Lower leg skin (tissue), 4 donors: ENCODE measurements at places on chromosomes 2 and 18.
A peak's percentile ranks its signal among the peaks of the same experiment; 100 is the strongest.

DNA sequence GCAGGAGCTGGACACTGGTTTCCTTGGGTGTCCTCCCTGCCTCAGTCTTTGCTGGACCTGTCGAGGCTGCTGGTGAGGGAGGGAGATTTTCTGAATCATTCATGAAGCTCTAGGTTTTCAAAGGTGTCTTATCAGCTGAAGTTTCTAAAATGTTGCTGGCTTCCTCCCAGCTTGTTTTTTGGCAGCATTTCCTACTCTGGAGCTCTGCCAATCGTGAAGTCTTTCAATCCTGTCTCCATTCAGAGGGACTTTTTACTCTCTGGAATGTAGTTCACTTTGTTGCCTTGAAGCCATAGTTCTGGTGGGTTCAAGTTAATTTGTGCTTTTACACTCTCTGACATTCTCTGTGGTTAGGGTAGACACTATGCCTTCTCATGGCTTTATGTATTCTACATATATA is 23.9 kb downstream of the SNTG2 start:
- no peak for DNase-seq

GRCh38 chr2:232871835-232872736 is 2.0 kb downstream of the SNORC start:
- peak; percentile 85 for DNase-seq

DNA sequence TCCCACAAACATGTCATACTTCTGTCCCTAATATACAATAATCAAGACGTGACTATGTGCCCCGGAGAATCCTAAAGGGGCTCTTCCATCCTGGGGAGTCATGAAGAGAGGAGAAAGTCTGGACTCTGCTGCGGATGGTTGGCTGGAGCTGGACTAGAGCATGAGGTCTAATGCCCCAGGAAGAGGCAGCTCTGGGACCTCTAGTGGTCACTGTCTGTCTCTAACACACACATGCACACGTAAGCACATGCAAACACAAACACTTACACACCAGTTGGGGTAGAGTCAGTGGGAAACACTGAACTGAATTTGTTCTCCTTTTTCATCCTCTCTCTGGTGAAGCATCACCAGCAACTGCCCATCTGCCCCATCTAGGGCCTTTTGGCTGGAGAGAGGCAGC is 271.6 kb downstream of the TDRD15 start:
- no peak for DNase-seq

GRCh38 chr2:27890146-27890923 is at the start of the genes BABAM2 and RBKS:
Gene BABAM2 (plus strand): TSS chr2:27890729. CDS start chr2:27894557, 3,828 bp downstream.
Gene RBKS (minus strand): TSS chr2:27890387. CDS start chr2:27890345, 42 bp downstream.
- peak; percentile 77 for DNase-seq

DNA sequence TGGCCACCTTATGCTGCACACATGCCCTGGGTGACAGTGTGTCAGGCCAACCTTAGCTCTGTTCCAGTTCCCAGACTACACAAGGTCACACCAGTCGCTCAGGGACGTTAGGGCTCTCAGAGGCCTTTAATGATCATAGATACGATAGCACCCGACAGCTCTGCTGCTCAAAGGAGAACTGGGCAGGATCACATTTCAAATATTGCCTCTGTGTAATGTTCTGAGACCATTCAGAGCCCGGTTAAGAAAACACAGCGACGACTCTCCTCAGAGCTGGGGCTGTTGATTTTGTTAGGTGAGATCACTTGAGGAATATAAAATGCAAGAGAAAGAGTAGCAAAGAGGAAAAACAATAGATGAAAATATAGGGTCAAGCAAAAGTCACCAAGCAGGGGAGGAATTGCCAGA is 166.6 kb upstream of the TANK start:
- DNase-seq = no peak

DNA sequence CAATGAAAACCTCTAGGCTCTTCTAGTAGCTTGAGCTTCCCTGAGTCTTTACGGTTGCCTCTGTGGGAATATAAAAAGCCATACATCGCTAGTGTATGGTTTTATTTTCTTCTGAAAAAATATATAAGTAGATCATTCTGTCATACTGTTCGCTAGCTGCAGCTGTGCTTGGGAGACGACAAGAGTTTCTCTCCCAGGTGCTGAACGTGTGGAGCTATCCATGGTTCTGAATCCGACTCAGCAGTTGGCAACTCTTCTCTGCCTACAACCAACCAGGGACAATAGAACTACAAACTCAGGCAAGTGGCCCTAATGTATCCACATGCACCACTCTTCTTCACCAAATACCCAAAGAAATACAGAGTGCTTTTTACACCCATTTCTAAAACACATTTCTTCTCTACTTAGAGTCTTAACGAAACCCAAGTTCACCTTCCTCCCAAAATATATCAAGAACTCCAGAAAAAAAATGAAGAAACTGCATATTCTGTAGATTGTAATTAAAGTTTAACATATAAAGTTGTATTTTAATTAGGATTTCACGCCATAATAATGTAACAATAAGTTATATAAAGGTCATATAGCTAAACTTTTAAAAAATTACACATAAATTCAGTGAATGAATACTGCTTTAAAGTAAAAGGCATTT is 2.2 kb upstream of the KCNH7 start:
- no peak for DNase-seq

- DNase-seq = no peak
Observed at GRCh38 chr2:216633616-216634369, 573 bp downstream of the IGFBP2 start.

DNA sequence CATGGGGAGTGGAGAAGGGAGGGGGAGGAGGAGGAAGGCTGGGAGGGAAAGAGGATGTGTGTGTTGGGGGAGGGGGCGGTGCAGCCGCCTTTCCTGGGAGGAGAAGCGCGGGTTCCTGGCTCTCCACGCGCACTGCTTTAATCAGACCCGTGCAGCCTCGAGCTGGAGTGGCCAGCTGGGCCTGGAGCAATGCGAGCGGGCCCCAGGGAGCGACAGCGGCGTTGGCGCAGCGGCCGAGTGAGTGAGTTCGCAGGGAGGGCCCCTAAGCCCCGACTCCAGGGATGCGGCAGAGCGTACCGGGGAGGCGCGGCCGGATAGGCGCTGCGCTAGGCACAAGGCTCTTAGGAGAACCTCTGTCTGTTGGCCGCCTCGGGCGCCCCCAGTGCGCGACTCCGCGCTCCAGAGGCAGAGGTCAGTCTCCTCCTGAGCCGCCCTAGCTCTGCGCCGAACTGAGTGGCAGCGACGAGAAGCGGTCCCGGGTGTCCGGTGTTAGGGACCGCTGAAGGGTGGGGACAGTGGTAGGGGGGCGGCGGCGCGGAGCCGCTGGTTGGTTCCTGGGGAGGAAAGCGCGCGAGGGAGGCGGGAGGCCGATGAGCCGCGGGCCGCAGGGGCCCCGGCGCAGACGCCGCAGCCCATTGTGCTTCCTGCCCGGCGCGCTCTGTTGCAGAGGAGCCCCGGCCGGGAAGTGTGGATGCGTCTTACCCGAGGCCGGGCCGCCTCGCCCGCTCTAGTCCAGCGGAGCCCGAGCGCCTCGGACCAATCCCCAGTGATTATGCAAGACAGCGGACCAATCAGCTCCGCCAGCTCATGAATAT is 455 bp upstream of the DLX1 start:
- DNase-seq = peak; percentile 93

DNA sequence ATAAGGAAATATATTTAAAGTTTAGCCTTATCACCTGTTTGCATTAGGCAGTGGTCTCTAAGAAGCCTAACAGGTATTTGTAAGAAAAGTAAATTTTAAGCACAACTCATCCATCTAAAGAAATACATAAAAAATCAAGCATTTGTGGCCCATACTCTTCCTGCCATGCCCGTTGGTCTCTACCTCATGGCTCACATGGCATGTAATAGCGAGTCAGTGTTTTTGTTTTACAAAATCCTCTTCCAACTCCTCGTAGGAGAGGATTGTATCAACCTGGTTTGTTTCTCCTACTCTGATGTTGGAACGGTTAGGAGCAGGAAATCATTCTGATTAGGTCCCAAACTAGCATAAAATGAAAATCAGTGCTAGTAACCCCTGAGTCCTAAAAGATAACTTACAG is 91.8 kb downstream of the FMNL2 start:
- DNase-seq = no peak

DNA sequence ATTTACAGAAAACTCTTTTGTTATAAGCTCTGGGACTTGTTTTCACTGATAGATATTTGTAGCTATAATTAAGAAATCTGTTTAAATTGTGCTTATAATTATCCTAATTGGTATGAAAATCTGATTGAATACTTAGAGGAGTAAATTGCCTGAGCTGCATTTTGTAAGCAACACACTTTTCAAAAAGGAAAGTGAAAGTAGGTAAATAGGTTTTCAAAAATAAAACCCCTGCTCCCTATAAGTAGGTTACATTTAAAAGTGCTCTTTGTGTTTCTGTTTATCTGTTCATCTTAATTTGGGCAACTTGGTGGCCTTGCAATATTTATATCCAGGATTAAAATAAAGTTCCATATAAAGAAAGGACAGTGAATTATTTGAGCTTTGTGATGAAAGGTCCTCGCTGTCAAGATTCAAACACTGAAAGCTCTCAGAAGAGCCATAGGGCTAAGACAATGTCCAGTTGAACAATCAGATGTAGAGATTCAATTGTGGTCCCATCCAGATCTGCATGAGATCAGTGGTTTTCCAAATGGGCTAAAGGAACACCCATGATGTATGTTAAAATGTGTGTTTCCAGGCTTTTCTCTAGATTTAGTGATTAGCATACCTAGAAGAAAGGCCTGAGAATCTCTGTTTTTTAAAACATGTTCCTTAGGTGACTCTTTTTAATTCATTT is 371.6 kb downstream of the RPRM start:
- no peak for DNase-seq

DNA sequence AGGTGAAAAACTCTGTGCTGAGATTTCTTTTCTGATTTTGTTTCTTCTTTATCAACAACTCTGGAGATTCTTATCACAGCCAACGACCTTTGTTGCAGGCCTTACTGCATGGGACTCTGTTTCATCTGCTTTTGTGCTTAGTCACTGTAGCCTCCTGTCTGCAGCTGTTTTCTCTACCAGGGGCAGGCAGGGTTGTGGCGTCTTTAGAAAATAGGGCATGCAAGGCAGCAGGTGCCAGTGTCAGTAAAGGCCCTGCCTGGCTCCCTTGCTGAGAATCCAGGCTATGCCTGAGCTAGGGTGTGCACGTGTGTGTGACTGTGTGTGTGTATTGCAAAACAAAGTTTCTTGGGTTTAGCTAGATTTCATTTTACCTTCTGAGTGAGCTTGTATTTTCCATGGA is 14.6 kb upstream of the SLC9A2 start:
- DNase-seq = no peak

- DNase-seq = no peak
Observed at GRCh38 chr2:221546505-221547225, 25.4 kb downstream of the EPHA4 start.

DNA sequence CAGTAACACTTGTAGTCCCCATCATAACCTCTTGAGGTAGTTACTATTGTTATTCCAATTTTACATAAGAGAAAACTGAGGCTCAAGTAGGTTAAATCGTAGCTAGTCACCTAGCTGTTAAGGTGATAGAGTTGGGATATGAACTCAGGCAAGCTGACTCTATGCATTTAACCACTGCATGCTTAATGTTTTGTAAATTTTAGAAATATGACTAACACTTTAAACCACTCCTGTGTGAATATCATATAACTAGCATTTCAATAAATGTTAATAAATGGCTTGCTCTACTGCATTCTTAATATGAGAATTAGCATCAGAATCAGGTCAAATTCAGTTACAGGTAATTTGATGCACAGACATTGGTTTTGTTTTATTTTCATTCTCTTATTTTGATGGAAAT is 35.6 kb upstream of the CREB1 start:
- no peak for DNase-seq

- no peak for DNase-seq
Observed at GRCh38 chr2:15155959-15156574, 405.1 kb downstream of the NBAS start.

DNA sequence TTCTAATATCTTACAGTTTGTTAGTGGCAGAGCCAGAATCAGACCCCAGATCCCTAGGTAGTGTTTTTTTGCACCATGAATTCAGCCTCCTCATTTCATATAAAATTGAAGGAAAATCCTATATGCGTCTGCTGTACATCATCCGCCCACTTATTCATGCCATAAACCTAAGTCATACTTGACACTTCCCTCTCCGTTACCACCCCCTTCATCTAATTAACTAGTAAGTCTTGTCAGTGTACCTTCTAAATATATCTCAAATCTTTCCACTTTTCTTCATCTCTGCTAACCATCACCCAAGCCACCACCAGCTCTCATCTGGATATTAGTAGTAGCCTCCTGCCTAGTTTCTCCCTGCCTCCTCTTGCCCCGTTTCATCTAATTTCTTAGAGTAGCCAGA is 248.7 kb upstream of the SIX3 start:
- no peak for DNase-seq

DNA sequence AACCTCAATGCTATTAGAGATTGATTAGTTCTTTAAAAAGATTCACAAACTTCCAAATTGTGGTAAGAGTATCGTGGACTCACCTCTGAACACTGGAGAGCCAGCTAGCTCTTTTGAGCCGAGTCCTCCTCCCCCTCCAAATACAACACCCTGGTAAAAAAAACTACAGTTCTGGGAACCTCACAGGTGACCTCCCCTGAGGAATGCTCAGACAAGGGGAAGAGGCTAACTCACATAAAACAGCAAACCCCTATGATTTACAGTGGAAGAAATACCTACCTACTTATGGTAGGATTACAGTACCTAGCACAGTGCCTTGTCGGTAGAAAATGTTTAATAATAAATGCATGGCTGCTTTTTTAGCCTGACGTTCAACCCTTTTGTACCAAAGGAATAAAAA is 8.4 kb downstream of the ZNF24 start:
- no peak for DNase-seq

- DNase-seq = peak; percentile 88
Observed at GRCh38 chr18:58862851-58863538, 1.7 kb upstream of the ZNF532 start.

DNA sequence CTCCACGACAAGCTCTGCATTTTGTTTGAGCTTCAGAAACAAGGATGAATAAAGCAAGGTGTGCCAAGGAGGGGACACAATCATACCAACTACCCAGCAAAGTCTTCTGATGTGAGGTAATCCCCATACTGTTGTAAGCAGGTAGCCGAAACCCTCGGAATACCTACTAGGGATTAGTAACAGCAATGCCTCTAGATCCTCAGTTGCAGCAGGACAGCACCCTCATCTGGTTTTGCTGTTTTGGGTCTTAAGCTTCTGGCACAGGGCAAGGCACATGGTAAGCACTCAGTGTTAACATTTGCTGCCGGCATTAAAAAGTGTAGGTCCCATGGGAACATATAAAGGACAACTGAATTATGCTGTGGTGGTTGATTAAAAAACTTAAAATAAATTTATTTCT is 16.0 kb upstream of the LINC00305 start:
- DNase-seq = no peak

- DNase-seq = no peak
Observed at GRCh38 chr2:219120082-219120481, 40.5 kb downstream of the NHEJ1 start.

DNA sequence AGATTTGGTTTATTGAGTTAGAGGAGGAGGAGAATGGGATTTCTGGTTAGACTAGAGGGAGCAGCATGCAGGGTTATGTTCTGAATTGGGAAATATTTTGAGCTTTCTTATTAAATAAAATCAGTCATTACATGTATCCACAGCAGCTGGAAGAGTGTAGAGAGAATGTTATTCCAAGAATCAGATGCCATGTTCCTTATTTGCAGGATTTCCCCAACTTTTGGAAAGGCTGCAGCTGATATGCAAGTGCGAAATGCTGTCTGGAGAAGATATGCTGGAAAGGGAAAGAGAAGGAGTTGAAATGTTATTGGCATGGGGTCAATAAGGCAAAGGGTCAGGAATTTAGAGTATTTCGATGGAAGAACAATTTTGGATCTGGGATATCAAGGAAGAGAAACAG is 255.8 kb downstream of the MTX2 start:
- no peak for DNase-seq

- no peak for DNase-seq
Observed at GRCh38 chr18:3910512-3910911, 460.5 kb downstream of the TGIF1 start.
